Cortex of kidney (tissue), 1 donor: ENCODE measurements at places on chromosomes 6 and 20.

DNA sequence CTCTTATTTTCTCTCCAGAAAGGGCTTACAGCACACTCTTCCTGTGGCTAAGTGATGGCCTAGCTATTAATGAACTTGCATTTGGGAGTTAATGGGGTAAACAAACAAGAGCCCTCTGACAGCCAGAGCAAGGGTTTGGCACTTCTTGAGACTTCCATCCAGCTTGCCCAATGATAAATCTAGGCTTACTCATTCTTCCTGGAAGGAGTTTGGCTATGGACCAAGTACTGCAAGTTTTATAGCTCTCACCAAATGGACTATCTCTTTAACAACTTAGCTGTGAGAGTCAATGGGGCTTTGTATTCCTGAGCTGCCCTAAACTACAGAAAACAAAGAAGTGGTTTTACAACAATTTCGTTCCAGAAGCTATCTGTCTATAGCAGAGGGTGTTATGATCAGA lies 16.7 kb upstream of the PI3 start:
- DNase-seq = no peak

GRCh38 chr6:79042799-79043126 lies 35.3 kb downstream of the PHIP start:
- no peak for DNase-seq

- DNase-seq = no peak
Observed at GRCh38 chr6:24052590-24052961, 73.4 kb upstream of the NRSN1 start.

- DNase-seq = no peak
Observed at GRCh38 chr20:2879146-2879545, 5.9 kb downstream of the PTPRA start.
